CD4-positive, alpha-beta T cell treated with Interleukin-21 for 1 hour (primary cell): ENCODE measurements at places on chromosomes 1 and 21.
A peak's percentile ranks its signal among the peaks of the same experiment; 100 is the strongest.

DNA sequence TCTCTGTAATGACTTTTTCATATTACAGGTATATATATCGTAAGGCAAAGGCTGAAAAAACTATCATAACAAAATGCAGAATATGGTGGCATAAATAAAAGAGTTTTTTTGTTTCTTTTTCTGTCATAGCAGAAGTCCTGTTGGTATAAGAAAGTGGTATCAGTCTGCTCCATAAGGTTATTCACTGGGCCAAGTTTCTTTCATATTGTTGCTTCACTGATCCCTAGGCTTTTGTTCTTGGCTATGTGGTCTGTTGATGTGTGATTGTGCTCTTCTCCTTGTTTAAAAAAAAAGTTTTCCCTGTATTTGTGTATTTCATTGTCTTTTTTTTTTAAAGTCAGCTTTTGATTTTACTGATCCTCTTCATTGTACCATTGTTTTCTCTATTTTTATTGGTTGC is 26.0 kb downstream of the PTBP2 start:
- no peak for DNase-seq

DNA sequence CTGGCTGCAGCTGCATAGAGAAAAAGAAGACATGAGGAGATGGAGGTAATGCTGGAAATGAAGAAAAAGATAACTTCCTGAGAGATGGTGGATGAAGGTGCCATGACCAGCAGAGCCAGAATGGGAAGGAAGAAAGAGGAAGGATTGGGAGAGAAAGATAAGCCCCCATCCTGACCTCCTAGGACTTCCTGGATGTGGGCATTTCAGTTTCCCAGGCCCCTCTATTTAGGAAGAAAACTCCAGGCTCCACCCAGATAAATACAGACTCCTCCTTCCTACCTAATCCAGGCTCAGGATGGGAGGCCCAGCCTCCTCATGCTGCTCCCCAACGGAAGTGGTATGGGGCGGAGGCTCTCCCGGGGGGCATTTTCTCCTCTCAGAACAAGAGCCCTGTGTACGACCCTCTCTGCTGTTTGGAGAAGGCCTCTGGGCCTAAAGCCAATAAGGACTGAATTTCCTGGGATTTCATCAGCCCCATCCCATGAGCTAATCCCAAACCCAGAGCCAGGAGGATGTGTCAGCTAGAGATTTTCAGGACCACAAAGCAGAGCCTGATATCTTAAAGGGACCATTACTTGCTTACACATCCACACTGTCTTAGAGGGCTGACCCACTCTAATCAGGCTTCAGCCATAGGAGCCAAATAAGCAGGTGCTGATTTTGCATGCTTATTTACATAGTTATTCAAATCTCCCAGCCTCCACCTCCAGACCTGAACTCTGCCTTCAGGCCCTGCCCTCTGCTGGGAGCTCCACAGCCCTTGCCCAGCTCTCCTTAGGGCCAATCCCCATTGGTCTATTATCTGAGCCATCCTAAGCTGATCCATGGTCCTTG is 5.1 kb upstream of the ARHGEF2 start:
- DNase-seq, result no peak

GRCh38 chr21:45388611-45389296 is 16.2 kb upstream of the COL18A1 start:
- DNase-seq, result no peak

DNA sequence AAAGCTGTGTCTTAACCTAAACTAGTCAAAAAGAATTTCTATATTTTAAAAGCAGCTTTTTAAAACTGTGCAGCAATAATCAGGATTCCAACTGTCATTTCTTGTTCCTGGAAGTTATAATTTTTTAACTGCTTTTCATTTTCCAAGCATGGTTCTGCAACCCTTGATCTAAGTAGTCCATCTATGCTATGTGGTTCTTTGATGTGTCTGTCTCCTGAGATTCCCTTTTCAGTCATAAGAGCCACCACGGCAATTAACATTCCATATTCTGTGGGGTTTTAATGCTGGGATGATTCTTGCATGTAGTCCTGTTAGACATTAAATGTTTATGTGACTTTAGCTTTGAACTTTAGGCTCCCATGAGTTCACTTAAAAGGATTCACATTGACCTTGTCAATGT is 220.4 kb downstream of the TPR start:
- DNase-seq, result no peak

DNA sequence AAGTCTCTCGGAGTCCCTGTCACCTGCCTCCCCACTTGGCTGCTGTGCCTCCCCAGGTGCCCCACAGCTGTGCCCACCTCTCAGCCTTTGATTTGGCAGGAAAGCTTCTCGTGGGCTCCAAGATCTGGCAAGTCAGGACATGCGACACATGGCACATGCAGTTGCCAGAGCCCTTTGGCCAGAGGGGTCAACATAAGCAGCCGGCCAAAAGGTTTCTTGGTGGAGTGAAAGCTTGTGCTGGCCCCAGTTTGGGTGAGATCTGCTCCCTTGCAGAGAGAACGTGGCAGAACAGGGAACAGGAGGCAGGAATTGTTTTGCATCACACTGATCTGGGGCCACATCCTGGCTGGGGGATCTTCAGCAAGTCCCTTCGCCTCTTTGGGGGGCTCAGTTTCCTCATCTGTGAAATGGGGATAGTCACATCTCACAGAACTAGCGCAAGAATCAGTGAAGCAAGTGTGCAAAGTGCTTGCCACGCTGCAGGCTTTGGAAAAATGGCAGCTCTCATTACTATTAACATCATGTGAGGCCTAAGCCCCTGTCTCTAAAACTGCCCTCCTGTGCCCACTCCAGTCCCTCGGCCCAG is 232.6 kb downstream of the TRABD2B start:
- DNase-seq, result no peak

GRCh38 chr1:26336477-26337205 is 17.3 kb downstream of the CRYBG2 start:
- DNase-seq, result peak; percentile 91

DNA sequence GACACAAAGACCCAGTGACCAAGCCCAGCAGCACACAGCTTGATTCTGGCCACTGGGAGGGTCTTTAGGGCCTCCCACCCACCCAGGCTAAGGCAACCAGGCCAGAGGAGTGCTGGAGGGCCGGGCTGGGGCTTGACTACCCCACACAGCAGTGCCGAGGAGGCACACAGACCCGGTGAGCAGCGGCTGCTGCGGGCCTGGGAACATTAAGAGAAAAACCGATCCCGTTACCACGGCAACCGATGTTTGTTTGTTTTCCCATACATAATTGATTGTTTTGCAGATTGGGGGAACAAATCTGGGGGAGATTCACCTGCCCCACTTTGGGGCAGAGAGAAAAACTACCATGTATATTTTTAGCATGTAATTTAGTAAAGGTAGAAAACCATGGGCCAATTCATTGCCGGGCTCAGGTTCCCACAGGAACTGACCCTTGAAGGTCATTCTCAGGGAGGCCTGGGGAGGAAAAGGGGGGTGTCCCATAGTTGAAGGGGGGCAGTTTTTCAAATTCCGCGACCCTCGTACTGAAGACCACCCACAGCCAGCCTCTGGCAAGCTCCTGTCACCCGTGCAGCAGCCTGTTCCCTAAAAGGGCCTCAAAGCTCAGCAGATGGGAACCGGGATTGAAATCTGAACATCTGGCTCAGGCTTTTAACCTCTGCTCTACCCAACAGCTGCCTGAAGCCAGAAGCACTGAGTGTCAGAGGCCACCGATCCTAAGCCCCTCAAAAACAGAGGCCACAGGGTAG is 35.3 kb downstream of the CHD5 start:
- no peak for DNase-seq

- no peak for DNase-seq
Measured at GRCh38 chr1:52769346-52770033, 43.2 kb downstream of the ZYG11B start.

- no peak for DNase-seq
Measured at GRCh38 chr1:2400950-2401649, 9.5 kb downstream of the RER1 start.

GRCh38 chr1:16315437-16315836 is 36.8 kb downstream of the FBXO42 start:
- DNase-seq, result no peak

GRCh38 chr1:177862916-177863315 is 106.9 kb downstream of the SEC16B start:
- DNase-seq, result no peak

DNA sequence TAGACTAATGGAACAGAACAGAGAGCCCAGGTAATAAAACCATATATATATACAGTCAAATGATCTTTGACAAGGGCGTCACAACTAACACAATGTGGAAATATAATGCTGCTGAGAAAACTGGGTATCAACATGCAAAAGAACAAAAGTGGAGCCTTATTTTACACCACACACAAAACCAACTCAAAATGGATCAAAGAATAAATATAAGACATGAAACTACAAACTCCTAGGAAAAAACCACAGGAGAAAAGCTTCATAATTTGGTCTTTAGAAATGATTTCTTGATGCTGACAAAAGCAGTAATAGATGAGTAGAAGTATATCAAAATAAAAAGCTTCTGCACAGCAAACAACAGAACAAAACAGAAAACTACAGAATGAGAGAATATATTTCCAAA is 192.2 kb downstream of the AKT3 start:
- DNase-seq, result no peak

DNA sequence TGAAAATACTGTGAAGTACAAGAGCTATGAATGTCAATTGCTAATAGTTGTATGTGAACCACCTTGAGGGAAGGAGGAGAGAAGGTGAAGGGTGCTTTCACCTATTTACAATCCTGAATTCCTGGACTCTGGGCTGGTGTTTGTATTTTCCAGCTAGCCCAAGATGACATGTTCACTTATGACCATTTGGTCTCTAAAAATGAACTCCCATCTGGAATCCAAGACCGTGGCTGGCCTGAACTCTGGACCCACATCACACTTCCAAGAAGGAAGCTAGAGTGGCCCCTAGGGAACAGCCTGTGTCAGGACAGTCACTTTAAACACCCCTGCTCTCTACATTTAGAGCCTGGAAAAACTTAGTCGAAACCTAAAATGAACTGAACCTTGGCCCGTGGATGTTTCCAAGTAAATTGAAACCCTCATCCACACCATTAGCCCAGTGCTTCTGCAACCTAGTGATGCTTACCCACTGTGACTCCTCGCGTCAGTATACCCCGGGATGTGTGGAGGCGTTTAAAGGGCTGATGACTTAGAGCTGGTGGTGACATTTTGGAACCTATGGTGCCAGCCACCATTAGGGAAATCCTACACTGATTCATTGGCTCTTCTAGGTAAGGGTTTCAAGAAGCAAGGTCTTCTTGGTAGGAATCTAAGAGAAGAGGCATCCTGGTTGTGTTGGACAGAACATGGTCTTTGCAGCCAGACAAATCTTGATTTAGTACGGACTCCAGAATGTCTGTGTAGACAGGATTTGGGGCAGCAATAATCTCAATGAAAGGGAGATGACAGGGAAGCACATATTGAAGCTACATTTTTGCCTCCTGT is 171.5 kb upstream of the IRF2BP2 start:
- no peak for DNase-seq

- DNase-seq, result no peak
Measured at GRCh38 chr1:240399381-240399780, 212.6 kb downstream of the GREM2 start.
